ENCODE measurements at places on chromosomes 7 and 10.

DNA sequence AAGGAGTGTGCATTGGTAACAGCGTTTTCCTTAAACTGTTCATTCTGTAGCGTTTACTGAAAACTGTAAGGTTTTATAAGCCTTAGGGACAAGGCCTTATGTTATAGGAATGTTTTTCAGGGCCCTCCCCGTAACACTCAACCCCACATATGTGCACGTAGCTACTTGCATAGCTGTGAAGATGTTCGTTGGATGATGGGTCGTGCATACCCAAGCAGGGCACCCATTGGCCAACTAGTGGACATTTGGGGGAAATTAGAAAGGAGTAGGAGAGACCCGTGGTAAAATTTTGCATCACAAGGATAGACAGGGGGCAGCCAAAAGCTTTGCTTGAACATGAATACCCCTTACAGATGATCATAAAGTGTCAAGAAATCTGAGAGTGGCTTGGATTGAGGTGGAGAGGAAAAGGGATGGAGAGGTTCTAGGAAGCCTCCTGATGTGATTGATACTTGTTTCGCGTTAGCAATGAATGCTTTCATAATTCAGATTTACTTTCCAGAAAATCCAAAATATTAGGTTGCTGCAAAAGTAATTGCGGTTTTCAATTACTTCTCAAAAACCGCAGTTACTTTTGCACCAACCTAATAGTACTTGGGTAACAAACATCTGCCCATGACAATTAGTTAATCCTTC, 878 bp downstream of the SEC61A2 start:
- peak; percentile 83 for DNase-seq

- no peak for DNase-seq
These were observed 292.5 kb upstream of the CELF2 start for GRCh38 chr10:10725196-10725595.

- DNase-seq: peak; percentile 43
These were observed 58.5 kb downstream of the PHYHIPL start for GRCh38 chr10:59234816-59235429.

- no peak for DNase-seq
These were observed at the start of gene CYP3A5 for GRCh38 chr7:99679400-99680191. TSS of gene CYP3A5 (minus strand) at chr7:99679996. CDS start at chr7:99679896, 100 bp downstream.

DNA sequence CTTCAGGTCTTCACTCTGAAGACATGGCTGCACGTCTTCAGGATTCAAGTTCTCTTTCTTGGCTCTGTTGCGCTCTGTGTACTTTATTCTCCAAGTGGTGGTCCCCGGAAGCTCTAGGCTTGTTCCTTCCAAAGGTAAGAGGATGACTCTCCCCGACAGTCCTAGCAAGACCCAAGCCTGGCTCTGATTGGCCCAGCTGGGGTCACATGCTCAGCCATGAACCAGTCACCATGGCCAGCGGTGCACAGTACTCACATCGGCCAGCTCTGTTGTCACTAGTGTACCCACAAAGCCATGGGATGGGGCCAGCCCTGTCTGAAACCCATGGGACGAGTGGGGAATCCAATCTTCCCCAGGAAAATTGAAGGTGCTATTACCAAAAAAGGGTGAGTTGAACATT, 5.2 kb upstream of the C7orf33 start:
- DNase-seq: no peak

DNA sequence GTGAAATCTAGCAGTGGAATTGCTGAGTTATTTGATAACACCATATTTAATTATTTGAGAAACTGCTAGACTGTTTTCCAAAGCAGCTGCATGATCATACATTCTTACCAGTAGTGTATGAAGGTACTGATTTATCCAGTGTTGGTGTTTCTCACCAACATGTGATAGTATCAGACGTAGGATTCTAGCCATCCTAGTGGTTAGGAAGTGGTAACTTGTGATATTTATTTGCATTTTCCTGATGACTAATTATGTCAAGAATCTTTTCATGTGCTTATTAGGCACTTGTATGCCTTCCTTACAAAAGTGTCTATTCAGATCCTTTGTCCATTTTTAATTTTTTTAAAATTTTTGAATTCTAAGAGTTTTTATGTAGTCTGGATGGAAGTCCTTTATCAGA, 54.2 kb upstream of the PLXDC2 start:
- peak; percentile 5 for DNase-seq

GRCh38 chr7:86411814-86412213, 231.9 kb upstream of the GRM3 start:
- no peak for DNase-seq

DNA sequence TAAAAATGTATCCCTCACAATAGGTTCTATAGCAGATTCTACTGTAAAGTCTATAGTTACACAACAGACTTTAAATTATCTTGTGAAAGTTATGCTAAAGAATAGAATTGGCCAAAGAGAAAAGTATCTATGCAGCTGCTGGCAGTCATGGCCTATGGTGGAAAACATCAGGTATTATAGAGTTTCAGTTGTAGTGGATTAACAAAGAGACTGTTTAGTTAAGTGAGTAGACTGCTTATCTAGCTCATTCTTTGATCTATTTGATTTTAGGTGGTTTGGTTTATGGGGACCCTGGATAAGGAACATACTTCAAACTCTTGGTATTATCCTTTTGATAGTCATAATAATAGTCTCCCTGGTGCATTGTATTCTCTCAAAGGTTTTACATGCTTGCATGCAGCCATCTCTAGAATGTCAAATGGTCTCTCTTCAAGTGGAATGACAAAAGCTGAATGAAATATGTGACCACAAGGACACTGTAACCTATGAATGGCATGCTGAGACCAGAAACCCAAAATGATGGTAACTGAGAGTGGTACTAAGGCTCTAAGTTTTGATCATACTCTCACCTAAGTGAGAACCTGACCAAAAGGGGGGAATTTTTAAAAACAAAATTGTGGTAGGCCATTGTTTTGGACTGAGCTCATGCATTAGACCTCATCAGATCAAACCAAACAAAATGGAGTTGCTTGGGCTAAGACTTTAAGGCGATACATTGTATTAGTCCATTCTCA, 54.9 kb upstream of the NAMPT start:
- no peak for DNase-seq

- DNase-seq: no peak
These were observed 465.5 kb downstream of the KCNMA1 start for GRCh38 chr10:77172086-77172485.

DNA sequence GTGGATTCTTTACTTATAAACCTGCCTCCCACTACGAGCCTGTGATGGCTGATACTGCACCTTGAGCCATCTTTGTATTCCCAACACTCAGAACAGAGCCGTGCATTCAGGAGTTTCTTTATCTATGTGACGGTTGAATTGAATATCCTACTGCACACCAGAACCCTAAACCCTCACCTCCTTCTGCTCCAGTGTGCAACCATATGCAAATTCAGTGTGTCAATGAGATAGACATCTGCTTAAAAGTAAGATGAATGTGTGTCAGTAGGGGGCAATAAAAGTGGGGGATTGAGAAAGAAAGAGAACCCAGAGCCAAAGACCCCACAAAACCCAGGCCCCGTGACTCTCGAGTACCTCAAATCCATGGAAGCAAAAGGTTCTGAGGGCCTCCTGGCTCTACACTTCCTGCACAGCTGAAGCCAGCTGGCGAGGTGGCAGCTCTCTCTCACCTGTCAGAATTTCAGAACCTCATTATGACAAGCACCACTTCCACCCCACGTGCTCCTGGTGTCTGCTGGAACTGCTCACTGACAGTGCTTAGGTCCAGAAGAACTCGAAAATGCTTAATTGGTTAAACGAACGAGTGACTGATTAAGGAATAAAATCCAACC, 143.3 kb upstream of the GPR26 start:
- DNase-seq: no peak

GRCh38 chr7:2175091-2175490, 57.7 kb downstream of the MAD1L1 start:
- no peak for DNase-seq

GRCh38 chr7:117848941-117849340, 24.3 kb downstream of the CTTNBP2 start:
- no peak for DNase-seq

DNA sequence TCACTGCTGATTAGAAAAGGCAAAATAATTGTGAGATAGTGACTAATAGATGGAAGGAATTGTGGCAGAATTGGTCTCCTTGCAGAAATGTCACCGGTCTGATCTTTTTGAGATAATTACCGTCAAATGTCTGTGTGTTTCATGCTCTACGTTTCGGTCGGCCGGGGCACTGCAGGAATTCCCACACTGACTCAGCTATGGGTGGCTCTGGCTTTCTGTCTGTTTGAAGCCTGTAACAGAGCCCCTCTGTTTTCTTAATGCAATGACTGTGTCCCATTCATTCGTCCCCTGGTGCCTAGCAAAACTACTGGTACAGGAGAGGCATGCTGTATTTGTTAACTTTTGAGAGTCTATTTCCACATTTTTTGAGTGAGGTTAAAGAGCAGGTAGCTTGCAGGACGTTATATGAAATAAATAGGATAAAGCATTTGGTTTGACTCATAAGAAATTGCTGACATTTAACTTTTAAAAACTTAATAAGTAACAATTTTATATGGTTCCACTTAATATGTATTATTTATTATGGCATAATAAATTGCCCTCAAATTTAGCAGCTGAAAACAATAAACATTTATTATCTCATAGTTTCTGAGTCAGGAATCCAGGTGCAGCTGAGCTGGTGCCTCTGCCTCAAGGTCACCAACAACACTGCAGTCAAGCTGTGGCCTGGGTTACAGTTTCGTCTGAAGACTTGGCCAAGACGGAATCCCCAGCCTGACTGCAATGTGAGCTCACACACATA, 53.3 kb upstream of the CTBP2 start:
- no peak for DNase-seq

DNA sequence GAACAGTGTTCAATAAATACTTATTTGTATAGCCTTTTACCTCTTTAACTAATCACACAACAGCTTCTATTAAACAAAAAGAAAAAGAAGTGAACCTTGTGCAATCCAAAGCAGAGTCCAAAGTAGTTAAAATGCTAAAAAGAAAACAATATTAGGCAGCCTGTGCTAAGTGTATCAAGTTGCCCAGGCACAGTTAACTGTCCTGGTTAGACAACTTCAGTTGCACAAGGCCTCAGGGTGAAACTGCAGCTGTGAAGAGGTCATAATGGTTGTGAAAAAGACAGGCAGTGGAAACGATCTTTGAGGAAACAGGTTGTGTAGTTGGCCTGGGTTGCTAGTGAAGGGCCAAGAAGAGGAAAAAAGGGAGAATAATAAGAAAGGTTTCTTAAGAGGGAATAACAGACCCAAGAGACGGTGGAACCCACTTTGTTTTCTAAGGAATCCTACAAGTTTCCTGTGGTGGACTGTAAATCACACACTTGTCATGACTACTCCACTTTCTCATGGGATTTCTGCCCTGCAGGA, 6.0 kb upstream of the CROT start:
- DNase-seq: no peak

DNA sequence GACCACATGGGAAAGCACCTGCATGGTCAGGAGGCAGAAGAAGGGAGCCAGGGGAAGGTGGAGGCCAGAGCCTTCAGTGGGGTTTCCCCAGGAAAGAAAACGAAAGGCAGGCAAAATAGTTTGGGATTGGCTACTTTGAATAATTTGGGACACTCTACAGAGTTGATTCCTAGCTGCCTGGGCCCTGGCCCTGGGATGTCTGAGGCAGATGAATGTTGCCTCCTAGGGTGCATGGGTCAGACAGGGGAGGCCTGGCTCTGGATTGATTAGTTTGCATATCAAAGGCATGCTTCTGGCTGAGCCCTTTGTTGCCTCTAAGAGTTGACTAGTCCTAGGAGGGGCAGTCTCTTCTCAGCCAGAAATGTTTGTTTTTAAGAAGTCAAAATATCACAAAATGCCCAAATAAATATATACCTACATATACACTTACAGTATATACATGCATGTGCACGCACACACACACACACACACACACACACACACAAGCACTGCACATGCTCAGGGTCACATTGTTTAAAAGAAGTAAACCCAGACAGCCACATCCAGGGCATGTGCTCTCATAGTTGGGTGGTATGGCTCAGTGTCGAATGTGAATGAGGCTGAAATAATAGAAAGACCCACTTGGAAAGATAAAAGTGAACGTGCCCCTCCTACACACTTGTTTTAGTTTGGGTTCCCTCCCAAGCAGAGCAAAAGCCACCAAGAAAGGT, 184.2 kb downstream of the GPAM start:
- DNase-seq: no peak

- no peak for DNase-seq
These were observed 22.7 kb downstream of the ARL3 start for GRCh38 chr10:102691285-102692066.
